ENCODE measurements at places on chromosomes 5 and 9.
A peak's percentile ranks its signal among the peaks of the same experiment; 100 is the strongest.

DNA sequence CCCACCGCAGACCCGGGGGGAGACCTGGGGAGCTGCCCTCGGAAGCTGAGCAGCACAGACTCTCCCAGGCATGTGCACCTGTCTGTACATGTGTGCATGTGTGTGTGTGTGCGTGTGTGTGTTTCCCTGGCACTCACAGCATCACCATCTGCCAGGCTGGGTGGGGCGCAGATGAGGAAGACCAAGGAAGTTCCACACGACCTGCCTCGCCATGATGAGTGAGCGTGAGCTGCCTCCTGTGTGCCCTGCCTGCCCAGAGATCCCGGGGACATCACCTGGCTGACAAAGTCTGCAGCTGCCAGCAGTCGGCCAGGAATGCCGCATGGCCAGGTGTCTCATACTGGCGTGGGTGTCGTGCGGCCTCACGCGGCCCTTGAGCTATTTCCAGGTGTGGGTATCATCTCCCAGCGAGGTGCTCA lies 4.0 kb upstream of the GPSM1 start:
- DNase-seq, result no peak

DNA sequence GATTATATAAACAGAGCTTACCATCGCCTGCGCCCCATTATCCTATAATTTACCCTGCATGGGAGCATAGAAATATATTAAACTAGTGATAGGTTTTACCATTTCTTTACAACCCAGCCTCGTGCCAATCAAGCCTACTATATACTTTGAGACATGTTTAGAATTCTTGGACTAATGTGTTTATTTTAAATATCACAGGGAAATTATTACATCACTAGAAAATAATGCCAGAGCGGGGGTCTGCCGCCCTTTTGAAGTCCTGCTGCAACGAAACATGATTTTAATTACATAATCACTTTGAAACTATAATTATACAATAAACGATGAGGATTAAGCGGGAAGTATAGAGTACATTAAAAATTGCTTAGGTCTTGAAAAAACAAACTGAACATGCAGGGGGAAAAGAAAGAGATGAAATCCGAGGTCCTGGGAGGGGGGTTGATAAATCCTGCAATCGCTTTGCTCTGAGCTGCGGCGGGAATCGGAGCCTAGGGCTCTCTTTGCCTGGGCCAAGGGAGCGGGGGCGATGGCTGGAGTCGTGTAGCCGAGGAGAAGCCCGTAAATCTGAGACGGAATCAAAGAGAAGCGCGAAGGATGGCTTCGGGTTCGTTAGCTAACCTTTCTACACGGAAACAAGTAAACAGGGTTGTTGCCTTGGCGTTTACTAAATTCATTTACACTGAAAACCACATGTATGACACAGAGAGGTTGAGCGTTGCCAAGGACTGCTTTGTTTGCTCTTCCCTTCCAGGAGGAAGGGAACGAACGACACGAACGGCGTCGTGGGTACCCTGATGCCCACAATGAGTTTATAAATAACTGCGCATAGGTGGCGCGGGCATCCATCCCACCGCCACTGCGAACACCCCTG lies 127.6 kb downstream of the TMEM174 start:
- DNase-seq, result no peak

DNA sequence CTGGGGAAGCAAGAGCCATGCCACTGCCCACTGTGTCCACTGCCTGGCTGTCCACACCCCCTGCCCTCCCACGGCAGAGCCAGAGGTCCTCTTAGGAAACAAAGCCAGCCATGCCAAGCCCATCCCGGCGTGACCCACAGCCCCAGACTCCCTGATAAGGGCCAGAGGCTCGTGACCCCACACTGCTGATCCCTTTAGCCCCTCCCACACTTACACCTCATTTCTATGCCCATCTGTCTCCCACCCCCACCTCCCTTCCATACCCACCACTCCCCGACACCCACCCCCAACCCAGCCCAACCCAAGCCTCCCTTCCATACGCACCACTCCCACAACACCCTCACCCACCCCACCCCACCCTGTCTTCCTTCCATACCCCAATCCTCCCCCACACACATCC lies 17.3 kb downstream of the PTGES start:
- DNase-seq, result no peak

- DNase-seq, result no peak
Observed at GRCh38 chr5:1907616-1908015, 24.9 kb upstream of the IRX4 start.

DNA sequence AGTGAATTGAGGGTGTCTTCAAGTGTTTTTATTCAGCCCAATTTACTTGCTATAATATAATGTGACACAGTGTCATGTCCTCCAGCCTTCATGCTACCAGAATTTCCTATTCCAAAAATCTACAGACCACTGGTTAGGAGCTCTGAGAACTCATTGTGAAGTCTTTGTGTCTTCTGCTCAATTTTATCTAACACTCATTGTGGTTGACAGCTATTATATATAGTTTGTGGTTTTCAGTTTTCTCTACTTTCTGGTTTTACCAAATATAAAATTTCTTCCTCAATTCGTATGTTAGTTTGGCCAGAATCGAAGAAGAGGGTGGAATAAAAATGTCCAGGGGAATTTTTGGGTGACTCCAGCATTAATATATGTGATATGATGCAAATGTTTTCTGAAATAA lies 509.3 kb upstream of the NUDT12 start:
- no peak for DNase-seq

DNA sequence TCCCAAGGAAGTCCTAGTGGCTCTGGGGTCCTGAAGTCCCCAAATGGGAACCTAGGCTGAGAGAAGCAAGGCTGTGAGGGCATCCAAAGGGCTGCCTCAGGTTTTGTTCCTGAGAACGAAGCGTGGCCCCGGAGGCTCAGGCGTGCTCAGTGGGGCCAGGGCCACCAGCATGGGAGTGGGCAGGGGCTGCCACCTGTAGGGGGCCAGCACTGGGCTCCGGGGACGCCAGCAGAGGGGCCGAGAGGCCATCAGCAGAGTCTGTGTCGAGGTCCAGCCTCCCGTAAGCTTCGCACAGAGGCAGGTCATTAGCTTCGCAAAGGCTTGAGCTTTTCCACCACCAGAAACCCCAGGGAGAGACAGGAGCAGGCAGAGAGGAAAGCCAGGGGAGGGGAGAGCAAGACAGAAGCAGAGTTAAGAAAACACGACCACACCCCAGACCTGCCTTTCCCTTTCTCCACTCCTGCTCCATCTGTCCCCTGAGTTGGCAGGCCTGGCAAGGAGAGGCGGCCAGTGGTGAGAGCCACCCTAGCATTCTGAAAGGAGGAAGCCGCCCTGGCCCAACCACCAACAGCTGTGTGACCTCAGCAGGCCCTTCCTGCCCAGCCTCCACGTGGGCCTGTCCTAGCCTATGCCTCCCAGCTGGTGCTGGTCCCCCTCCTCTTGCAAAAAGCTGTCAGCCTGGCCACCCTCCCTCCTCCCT lies 5.5 kb upstream of the SURF6 start:
- DNase-seq, result no peak

GRCh38 chr5:52804981-52805380 lies 17.3 kb downstream of the ITGA1 start:
- DNase-seq, result no peak

DNA sequence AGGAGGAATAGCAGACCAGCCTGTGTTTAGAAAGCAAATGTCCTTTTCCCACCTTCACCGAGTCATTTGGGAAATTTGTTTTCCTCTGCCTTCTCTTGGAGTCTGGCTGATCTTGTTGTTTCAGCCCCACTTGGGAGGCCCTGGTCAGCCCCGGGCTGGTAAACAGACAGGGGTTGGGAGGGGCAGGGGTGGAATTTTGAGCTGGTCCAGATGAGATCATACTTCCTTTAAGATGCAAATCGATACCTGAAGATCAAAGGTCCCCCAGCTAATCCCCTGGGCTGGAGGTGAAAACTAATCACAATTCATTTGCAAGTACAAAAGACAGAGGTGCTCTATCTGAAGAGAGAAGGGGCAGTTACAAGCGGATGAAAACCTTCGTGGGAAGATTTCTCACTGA lies 118.4 kb downstream of the PAPPA start:
- DNase-seq, result no peak

DNA sequence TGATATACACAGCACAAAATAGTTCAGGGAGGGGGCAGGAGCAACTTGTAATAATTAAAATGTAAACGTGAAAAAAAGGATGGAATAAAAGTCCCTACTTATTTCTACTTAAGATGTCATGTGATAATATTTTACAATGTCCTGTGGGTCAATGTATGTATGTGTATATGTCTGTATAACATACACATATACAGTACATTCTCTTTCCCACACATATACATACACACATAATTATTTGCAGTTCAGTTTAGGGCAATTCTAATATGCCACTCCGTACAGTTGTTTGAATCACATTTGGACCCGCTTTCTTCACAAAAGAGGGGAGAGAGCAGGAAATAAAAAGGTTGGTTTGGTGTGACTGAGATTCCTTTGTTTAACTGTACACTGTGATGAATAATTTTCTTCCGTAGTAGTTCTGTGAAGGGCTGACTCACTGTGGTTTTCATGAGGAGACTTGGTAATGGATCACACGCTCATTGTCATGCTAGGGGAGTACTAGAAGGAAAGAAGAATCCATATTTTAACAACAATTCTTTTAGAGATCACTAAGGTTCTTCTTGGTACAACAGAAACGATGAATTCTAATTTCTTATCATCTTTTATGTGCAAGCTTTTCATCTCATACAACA lies 26.2 kb upstream of the ACOT12 start:
- DNase-seq, result peak; percentile 22

DNA sequence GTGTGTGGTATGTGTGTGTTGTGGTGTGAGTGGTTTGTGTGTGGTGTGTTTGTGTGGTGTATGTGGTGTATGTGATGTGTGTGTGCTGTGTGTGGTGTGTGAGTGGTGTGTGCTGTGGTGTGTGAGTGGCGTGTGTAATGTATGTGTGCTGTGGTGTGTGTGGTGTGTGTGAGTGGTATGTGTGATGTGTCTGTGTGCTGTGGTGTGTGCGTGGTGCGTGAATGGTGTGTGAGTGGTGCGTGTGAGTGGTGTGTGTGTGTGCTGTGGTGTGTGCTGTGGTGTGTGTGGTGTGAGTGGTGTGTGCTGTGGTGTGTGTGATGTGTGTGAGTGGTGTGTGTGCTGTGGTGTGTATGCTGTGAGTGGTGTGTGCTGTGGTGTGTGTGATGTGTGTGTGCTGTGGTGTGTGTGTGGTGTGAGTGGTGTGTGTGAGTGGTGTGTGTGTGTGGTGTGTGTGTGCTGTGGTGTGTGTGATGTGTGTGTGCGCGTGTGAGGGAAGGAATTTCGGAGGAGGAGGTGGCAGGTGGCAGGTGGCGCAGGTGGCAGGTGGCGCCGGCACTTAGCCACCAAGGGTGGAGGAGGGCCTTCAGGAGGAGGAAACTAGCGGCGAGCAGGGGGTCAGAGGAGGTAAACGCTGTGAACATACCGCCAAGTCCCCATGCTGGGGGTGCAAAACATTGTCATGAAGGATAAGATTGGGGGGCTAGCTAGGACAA lies 191.8 kb downstream of the MELK start:
- no peak for DNase-seq

- DNase-seq, result peak; percentile 23
Observed at GRCh38 chr5:113678924-113679575, 165.6 kb downstream of the YTHDC2 start.

DNA sequence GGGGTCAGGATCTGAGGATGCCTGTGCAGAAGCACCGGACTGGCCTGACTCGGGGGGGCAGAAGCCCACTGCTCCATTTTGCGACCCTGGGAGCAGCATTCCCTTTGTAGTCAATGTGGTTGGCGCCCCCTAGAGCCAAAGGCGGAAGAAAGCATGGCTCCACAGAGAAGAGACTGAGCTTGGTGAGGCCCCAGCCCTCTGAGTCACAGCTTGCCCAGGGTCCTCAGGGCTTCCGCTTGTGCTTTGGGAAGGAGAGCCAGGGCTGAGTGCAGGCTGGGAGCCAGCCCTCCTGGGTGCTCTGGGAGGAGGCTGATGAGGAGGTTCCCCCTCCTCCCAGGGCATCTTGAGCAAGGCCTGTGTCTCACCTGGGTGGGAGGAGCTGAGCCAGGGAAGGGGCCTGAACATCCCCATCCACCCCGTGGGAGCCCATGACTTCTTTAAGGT lies 5.5 kb upstream of the AQP3 start:
- DNase-seq, result peak; percentile 64

GRCh38 chr5:171642894-171643293 lies 142.7 kb upstream of the SMIM23 start:
- no peak for DNase-seq

DNA sequence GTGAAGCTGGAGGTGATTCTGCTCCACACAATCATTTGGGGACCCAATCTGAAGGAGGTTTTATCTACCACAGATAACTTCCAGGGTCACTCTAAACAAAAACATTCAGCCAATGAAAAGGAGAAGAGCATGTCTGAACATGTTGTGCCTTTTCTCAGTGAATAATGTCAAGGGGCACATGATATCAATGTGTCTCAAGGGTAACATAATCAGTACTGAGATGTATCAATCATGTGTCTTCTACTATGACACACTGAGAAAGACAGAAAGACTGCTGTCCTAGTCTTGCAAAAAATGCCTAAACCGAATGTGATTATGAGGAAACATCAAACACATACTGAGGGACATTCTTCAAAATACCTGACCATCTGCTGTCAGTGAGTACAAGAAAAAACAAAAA lies 25.4 kb upstream of the RASA1 start:
- DNase-seq, result no peak

DNA sequence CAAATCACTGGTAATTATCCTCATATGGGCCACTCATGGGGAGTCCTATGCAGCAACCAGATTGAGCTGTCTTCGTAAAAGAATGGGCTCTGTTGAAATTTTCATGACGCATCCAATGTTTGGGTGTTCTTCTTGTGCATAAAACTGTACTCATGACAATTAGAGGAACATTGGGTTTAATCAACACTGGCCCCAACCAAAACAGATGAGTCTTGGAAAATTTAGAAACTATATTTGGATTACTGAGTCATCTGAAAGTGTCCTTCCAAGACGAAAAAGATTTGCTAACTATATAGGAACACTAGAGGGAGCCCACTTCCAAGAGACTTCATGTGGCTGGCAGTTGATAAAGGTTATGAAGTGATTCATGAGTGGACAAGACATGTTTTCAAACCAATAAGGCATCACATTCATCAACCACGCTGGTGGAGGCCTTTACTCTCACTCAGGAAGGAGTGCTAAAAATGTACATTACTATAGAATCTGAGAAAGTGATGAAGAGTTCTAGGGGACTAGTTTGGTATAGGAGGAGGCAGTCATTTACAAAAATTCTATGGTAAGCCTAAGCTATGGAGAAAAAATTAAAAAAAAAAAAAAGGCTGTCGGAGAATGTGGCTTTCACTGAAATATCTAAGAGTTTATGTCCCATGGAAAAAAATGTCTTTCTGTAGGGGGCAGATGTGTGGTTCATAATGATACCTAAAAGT lies 313.5 kb downstream of the PRDM9 start:
- DNase-seq, result no peak

GRCh38 chr9:24932785-24933184 lies 387.1 kb upstream of the IZUMO3 start:
- DNase-seq, result no peak

- no peak for DNase-seq
Observed at GRCh38 chr9:71506821-71507220, 261.5 kb downstream of the CEMIP2 start.
